CD8-positive, alpha-beta T cell (primary cell): ENCODE measurements at places on chromosomes 16 and 17.

DNA sequence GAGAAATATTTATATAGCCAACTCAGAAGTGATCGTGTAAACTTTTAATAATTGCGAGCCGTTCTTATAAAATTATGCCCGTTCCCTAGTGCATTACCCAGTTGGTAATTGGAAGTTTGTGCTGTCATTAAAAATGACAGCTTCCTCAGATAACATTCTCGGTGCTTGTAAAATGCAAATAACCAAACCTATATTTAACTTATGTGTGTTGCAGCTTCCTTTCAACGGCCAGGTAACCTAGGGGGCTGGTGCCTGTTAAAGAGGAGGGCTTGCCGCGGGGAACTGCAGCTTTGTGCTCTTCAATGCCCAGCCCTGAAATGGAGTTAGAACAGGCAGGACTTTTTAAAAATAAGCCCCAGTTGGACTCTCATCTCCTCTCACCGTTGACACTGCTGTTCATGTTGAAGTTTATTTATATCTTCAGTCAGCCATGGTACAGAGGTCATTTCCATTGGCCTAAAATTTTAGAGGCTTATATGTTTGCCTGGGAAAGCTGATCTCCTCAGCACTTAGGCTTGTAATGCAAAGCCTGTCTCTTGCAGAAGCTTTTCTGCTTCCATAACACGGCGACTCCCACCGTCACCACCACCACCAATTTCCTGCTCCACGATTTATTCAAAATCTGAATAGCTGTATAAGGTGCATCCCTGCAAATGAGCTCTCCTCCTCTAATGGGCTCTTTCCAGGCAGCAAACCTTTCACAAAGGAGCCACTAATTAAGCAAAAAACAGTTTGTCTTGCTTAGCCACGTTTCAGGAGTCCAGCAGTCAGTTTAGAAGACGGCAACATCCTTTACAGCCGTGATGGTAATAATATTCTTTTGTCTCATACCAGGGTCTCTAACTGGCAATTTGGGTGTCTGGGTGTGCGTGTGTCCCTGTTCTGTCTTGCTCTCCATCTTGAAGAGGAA lies 74.7 kb downstream of the RPA1 start:
- no peak for DNase-seq

GRCh38 chr16:59126486-59126885 lies 392.4 kb upstream of the GOT2 start:
- no peak for DNase-seq

DNA sequence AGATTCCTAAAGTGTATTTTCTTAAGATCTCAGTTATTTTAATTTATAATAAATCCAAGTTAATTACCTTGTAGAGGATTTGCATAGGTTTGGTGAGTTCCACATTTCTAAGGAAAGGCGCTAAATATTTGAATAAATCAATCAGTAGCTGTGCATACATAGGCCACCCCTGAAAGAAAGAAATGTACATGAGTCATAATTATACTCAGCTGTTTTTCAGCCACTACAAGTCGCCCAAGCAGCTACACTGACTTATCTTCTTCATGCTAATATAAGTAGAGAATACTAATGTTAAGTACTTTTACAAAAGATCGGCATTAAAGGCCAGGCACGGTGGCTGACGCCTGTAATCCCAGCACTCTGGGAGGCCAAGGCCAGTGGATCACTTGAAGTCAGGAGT lies 14.9 kb downstream of the SETD6 start:
- DNase-seq, result no peak

DNA sequence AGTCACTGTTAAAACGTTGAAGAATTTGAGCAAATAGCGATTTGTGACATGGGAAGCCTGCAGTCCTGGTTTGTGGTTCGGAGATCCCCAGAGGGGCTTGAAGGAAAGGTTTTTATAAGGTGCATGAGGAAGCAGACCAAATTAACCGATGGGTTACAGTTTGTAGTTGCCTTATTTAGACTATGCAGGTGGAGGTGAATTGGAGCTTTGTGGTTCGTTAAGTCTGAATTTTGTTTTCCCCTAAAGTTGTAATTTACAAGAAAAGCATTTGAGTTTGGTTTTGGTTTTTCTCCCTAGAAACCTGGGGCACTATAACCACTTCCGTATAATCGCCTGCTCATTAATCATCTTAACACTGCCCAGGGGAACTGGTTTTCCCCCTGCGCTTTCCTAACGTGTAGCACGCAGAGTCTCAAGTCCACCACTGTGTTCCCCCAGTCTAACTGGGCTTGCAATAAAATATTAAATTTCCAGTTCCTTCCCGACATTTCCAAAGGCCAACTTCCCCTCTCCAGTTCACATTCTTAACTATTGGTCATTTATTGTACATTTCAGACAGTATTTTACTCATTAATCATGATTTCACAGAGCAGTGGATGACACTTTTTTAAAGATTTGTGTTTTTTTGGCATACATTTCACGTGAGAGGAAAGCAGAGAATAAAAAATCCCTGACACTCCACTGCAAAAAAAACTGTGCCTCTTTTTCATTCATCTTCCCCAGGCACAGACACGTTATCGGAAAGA lies 932 bp downstream of the ZNF267 start:
- DNase-seq, result peak; percentile 77

GRCh38 chr16:2690852-2691251 lies 8.5 kb downstream of the KCTD5 start:
- no peak for DNase-seq

GRCh38 chr17:75456039-75456416 lies 407 bp upstream of the TMEM94 start:
- no peak for DNase-seq

DNA sequence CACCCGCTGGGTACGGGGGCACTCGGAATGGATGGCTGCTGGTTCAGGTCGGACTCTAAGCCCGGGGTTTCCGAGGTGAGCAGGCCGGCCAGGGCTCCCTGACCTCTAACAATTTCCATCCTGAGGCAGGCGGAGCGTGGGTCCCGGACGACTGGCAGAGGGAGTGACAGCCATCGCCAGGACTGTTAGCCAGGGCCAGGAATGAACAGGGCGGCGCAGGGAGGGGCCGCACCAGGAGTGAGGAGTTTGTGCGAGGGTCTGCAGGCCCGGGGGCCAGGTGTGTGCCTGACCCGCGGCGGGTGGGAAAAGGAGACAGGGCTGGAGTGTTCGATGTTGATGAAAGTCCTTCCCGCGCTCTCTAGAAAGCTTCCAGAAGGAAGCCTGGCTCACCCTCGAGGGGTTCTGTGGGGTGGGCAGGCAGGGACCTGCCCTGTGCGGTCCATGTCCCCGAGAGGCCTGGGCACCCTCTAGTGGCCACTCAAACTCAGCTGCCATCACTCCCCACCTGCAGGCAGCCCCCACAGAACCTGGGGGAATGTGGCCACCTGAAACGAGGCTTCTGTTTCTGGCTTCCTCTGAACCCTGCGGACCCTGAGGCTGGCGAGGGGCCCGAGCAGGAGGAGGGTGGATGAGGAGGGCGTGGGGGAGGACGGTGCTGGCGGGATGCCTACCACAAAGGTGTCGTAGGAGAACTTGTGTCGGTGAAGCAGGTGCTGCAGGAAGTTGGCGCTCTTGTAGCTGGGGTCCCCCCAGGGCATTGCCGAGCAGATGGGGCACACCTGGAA lies 8.2 kb downstream of the RNF166 start:
- DNase-seq, result no peak

DNA sequence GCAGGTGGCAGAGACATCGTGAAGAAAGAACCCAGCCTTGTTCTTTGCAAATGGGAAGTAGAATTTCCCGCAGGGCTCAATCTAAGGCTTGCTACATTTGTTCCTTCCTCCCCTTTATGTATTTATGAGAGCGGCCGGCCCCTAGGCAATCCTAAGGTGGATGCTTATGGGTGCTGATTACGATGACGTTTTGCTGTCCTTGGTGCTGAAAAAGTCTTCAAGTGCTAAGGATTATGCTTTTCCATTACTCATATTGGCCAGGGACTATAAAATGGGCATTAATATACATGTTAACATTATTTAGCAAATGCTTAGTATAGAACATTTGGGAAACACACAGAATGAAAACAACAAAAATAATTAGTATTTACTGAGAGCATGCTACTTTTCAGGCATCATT lies 313.3 kb upstream of the XYLT1 start:
- no peak for DNase-seq

DNA sequence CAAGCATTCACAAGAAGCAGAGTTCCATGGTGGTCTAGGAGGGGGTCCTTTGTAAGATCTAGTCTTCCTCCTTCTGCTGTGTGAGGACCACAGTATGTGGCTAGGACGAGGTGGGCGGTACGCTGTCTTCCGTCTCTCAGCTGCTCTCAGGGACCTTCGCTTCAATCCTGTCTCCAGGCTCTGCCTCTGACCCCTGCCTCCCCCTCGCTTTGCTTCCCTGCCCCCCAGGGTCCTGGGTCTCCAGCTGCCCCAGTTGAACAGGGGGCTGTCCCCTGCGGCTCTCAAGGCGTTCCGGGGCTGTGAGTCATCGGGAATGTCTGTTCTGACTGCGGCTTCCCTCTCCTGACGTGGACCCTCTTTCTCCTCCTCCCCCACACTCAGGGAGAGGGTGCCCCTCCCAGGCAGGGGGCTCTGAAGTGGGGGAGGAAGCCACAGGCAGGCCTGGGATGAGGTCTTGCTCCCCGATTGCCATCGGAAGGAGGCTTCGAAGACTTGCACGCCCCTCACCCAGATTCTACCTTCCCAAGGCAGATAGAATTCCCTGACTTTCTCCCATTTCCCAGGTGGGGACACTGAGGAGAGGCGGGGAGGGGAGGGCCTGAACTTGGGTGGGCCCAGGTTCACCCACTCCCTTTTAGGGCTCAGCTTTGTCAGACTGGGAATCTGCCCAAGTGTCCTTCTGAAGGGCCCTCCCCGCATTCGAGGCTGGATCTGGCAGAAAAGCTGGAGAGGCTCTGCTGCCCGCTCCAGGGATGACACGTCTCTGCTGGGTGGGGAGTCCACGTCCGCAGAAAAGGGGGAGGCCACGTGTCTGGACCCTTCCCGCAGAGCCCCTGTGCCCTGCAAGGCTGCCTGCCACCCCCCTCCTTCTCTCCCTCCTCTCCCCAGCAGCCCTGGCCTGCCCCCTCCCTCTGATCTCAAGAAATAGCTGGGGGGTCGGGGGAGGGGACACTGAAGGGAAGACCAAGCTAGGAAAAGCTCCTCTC lies 9.1 kb upstream of the COL1A1 start:
- peak; percentile 4 for DNase-seq

DNA sequence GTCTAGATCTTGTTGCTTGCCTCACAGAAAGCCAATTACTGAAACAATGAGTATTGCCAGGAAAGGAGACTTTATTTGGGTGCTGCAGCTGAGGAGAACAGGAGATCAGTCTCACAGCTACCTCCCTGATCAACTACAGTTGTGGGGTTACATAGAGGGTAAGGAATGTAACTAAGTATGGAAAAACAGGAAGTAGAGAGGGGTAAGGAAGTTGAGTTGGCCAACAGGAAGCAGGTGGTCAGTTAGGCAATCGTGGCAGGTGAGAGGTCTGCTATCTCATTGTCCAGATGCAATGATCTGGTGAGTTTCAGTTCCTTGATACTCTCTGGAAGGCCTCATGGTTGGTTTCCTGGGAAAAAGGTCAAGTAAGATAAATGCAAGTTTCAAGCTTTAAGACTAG lies 333.1 kb upstream of the GOT2 start:
- DNase-seq, result no peak

DNA sequence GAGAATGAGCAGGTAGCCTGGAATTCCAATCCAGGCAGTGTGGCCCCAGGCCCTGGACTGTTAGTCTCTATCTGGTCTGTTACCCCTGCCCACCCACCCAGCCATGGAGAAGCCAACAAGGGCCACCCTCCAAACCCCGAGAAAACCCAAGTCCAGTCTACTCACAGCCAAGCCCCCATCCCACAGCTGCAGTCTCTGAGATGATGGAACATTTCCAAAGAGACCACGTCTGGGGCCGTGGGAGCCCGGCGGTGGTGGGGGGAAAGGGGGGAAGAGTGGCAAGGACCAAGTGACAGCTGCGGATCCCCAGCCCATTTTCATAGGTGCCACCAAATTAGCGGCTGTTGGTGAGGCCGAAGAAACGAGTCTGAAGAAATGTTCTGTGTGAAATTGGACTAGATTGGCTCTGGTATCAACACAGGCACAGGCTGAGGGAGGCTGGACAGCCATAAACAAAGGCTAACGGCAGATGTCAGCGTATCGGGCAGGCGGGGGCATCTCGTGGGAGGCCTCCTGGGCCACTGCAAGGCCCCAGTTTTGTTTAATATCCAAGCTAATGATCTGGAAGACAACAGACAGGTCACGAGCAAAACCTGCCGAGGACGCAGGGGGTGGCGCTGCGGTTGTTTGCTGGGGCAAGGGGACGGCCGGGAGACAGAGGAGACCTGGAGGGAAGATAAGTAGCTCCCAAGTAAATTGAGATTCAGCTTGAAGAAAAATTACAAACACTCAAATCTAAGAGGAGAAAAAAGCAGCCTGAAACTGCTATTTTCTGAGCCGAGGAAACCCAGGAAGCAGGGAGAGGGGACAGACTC lies 53.4 kb downstream of the RBFOX3 start:
- no peak for DNase-seq

- no peak for DNase-seq
Observed at GRCh38 chr17:64128787-64129514, 993 bp downstream of the ERN1 start.

DNA sequence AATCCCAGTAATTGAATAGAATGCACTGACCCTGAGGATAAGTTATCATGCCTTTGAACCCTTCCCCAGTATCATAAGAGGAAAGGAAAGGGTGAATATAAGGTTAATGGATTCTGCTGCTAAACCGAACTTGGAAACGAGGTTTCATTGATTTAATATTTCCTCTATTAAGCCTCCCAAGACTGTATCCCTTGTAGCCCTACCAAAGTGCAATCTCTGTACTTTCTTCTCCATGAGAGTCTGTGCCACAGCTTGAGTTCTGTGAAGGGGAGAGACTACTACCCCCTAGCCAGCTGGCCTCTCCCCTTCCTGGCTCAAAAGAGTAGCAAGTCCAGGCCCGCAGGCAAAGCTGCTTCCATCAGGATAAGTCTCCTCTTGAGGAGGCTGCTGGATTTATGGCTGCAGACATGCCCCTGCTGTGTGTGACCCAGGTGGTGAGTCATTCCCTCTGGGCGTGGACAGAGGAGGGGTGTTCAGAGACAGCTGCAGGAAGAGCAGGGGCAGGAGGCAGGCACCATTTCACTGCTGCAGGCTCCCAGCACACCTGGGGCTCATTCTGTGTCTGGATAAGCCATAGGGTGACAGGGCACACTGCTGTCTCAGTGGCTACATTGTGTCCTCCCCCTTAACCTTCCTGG lies 58.4 kb downstream of the TOM1L2 start:
- DNase-seq, result peak; percentile 49

DNA sequence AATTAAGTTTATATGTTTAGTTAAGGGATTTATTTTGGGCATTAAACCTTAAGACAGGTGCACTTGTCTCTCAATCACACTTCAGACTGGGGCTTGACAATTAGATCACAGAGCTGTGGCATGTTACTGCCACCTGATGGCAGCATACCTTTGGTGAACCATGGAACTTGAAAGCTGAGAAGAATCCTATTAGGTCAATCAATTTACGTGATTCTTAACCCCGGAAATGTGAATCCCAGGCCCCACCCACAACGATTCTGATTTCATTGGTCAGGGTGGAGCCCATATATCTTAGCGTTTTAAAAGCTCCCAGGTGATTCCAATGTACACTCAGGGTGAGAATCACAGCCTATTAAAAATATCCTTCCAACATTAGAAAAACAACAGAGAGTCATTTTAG lies 91.0 kb downstream of the GSG1L start:
- no peak for DNase-seq

- no peak for DNase-seq
Observed at GRCh38 chr17:57915985-57916757, 39.0 kb downstream of the CUEDC1 start.
